ENCODE measurements at places on chromosomes 6 and 20.
A peak's percentile ranks its signal among the peaks of the same experiment; 100 is the strongest.

- DNase-seq = no peak
These were observed 45.2 kb upstream of the RALY start for GRCh38 chr20:33948480-33948879.

DNA sequence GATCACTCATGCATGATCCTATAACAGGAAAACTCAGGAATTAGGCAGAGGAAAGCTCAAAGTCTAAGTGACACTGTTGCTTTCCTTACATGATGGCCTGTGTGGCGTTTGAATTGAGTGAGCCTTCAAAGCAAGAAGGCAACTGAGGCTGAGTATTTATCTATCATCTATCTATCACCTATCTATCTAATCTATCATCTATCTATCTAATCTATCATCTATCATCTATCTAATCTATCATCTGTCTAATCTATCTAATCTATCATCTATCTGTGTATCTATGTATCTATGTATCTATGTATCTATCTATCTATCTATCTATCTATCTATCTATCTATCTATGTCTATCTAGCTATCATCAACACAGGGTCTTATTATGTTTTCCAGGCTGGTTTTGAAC lies 41.8 kb upstream of the BCLAF1 start:
- no peak for DNase-seq

DNA sequence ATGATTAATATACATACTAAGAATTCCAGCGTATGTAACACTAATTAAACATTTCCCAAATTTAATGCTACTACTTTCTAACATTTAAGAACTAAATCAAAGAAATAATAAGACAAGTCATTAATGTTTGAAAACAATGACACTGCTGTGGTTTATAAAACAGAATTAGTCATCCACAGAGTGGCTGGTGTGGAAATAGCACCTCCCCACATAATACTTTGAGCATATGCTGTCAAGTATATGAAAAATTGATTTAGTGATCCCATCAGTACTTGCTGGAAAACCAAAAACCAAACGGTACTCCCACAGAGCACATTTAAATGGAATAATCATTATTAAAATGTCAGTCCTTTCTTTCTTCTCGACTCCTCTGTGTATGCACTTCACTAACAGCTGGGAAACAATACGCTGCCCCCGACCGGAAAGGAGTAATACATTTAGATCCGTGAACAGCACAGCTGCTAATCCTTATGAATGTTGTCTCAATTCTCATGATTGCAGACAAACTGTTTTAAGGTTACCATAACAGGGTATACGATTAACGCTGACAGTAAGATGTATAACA lies 78.4 kb downstream of the PREP start:
- no peak for DNase-seq

DNA sequence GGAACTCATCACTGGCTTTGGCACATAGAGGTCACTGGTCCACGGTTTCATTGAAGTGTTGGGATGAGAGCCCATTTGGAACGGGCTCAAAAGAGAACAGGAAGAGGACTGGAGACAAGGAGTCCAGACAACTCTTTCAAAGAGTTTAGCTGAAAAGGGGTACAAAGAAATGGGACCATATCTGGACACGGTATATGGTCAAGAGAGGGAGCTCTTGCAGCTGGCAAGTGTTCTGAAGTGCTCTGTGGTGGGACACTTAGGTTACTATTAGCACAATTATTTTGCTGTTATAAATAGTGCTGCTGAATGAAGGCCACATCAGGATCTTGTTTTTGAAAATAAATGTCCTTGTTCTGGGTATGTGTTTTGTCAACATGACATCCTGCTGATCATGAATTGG lies 4.6 kb downstream of the SGK2 start:
- no peak for DNase-seq

GRCh38 chr6:144696610-144697368 lies 411.7 kb downstream of the UTRN start:
- no peak for DNase-seq

DNA sequence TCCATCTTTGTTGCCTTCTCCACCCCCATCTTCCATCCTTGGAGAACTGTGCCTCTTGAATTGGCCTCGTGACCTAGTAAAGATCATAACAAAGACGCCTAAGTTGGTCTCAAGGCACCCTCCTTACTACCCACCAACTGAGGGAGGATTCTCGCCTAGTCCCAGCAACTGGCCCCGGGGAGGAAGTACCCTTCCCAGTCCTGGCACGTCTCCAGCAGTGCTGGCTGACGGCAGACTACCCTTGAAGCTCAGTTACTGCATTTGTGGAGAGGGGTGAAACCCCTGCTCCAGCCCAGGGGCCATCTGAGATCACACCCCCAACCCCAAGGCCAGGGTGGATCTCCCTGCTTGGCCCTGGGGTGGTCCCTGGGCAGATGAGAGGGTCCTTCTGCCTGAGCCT lies 2.1 kb upstream of the OSBPL2 start:
- no peak for DNase-seq

GRCh38 chr6:90241229-90241880 lies 55.3 kb downstream of the BACH2 start:
- no peak for DNase-seq

GRCh38 chr6:146950351-146950835 lies 253.8 kb upstream of the STXBP5 start:
- no peak for DNase-seq

DNA sequence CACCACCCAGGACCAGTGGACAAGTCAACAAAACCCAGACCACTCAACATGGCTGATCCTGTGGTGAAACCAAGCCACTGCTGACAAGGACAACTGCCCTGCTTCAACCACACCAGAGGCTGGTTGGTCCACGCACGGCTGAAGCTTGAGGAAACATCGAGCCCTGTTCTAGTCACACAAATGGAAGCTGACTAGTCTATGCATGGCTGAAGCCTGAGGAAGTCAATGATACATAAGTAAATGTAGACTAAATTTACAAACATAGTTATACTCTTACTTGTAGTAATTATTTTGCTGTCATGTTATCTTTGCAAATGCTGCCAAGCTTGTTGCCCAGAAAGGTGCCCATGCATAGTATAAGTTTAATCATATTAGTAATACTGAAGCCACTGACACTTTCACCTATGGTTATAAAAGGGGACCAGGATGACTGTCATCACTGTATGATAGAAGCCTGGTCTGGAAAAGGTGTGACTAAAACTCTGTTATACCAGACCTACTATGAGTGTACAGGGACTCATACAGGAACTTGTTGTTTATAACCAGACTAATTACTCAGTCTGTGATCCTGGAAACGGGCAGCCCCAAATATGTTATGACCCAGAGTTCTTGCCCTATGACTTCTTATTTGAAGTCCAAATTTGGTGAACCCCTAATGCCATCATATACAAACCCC lies 5.6 kb downstream of the IL22RA2 start:
- DNase-seq = no peak

DNA sequence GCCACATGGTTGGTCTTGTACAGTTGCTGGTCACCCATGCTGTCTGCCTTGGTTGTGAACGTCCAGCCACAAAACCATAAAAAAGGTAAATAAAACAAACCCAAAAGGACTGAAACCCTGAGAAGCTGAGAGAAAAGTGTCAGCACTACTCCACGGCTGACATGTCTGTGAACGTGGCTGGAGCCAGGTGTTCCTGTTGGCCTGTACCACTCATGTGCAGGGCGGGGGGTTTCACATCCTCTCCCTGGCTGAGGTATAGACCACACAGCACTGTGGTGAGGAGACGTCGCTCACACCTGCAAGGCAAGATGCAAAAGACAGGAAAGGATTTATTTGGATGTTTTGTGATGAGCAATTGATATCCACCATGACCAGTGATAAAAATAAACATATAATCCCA lies 51.9 kb upstream of the MRPS10 start:
- no peak for DNase-seq

- DNase-seq = no peak
These were observed 930.1 kb upstream of the MAN1A1 start for GRCh38 chr6:120279466-120280167.

GRCh38 chr20:4869290-4870193 lies 131.8 kb downstream of the SLC23A2 start:
- DNase-seq = peak; percentile 91

DNA sequence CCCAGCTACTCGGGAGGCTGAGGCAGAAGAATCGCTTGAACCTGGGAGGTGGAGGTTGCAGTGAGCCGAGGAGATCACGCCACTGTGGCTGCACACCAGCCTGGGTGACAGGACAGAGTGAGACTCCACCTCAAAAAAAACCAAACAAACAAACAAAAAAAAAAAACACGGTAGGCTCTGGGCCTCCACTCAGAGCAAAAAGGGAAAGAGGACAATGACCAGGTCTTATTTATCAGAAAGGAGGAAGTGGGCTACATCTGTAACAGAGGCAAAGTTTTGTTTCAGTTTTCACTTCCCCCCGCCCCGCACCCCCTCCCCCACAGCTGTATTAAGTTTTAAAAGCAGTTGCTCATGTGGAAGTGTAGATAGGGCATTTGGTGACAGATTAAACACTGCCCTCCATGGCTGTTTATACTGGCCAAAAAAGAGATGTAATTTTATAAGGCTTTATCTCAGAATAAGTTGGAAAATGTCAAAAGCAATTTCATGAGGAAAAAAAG lies 114.6 kb downstream of the RCAN2 start:
- no peak for DNase-seq

- DNase-seq = no peak
These were observed 39.6 kb upstream of the BLCAP start for GRCh38 chr20:37567331-37567665.

GRCh38 chr6:25503686-25504085 lies 148.3 kb upstream of the SCGN start:
- peak; percentile 11 for DNase-seq

- DNase-seq = no peak
These were observed 32.3 kb upstream of the CNKSR3 start for GRCh38 chr6:154542747-154543146.

- DNase-seq = no peak
These were observed 197.2 kb downstream of the RNF144B start for GRCh38 chr6:18584372-18584771.

- DNase-seq = no peak
These were observed 19.3 kb upstream of the CHRNA4 start for GRCh38 chr20:63380346-63380870.

DNA sequence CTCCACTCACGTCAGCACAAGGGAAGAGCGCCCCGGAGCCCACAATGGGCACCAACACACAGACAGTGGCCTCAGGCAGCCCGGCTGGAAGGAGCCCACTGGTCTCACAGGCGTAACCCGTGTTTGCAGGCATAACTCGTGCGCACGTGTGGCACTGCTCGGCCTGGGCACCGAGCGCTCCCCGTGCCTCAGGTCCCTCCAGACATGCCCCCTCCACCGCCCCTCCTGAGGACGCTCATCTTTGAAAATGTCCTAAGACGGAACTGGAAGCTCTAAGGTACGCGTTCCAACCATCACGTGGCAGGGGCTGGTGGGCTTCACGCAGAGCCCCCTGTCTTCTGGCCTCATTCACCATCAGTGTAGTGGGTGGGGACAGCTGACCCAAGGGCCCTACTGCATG lies 44.6 kb downstream of the SSR1 start:
- DNase-seq = no peak

DNA sequence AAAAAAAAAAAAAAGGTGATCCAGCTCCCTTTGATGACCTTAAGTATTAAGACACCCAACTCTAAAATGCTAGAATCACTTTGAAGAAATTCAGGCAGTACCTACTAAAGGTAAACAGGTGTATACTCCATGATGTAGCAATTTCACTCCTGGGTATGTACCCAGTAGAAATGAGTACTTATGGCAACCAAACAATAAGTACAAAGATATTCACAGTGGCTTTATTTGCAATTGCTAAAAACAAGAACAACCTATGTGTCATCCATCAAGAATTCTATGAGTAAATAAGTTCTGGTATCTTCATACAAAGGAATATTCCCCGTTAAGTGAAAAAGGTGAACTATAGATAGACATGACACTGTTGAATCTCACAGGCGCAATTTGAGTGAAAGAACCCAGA lies 29.4 kb downstream of the MDGA1 start:
- DNase-seq = peak; percentile 5

DNA sequence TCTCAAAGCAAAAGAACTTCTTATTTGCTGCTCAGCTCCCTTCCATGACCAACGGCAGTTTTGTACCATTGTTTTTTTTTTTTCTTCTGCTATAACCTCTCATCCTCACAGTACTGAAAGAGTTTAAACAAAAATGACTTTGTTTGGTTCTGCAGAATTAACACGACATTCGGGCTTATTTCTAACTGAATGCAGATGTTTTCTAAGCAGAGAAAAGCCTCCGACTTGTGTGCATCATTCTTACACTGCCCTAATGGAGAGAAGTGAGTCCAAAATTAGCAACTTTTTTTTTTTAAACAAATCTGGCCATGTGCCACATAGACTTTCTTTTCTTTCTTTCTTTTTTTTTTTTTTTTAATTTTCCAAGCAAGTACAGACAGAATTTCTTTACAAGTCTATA lies 382.7 kb downstream of the HDGFL1 start:
- no peak for DNase-seq

- peak; percentile 47 for DNase-seq
These were observed 13.2 kb downstream of the SS18L1 start for GRCh38 chr20:62156592-62157386.

DNA sequence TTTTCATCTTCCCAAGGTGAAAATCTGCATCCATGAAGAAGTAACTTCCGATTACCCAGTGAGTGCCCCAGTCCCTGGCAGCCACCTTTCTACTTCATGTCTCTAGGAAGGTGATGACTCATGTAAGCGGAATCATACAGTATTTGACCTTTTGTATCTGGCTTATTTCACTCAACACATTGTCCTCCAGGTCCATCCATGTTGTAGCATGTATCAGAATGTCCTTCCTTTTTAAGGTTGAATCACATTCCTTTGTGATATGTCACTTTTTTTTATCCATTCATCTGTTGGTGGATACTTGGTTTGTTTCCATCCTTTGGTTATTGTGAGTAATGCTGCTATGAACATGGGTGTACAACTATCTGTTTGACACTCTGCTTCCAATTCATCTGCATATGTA lies 176.3 kb upstream of the CDYL start:
- peak; percentile 76 for DNase-seq

DNA sequence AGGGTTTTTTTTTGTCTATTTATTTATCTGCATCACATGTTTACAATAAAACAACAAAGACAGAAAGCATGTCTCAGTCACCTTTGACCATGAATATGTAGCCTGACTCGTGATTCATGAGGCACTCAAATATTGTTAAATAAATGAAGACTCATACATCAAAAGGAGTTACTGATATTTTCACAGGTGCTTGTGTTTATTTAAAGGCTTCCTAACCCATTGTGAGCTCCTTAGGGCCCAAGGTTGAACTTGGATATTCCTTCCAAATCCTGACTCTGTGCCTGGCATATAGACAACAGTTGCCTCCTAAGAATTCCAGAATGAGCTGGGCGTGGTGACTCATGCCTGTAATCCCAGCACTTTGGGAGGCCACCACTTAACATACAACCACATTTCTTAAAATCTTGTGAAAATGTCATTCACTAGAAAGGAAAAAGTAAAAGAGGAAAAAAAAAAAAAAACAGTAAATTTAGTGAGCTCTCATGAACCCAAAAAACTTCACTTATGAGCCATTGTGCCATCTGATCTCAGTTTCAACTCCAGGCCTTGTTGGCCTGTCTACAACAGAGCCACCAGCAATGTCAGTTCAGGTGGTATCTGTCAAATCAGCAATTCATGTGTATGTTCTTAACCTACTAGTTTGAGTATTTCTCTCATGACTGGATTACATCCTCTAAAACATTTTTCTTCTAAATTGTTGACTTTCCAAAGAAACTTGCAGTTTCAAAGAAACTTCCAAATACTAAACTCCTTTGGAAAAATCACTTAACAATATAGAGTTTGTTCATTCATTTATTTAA lies 162.7 kb upstream of the MARCKS start:
- DNase-seq = no peak

GRCh38 chr6:163897030-163897429 lies 482.5 kb downstream of the QKI start:
- DNase-seq = no peak

GRCh38 chr6:19137505-19137904 lies 699.7 kb upstream of the ID4 start:
- no peak for DNase-seq

Measured in SW480 (cell line).